ENCODE measurements at places on chromosomes 6 and 20. TPM values are rescaled to one million over a fixed set of nuclear protein-coding genes. Genes with fewer than 3 reads are reported as not detected.
A peak's percentile ranks its signal among the peaks of the same experiment; 100 is the strongest.

DNA sequence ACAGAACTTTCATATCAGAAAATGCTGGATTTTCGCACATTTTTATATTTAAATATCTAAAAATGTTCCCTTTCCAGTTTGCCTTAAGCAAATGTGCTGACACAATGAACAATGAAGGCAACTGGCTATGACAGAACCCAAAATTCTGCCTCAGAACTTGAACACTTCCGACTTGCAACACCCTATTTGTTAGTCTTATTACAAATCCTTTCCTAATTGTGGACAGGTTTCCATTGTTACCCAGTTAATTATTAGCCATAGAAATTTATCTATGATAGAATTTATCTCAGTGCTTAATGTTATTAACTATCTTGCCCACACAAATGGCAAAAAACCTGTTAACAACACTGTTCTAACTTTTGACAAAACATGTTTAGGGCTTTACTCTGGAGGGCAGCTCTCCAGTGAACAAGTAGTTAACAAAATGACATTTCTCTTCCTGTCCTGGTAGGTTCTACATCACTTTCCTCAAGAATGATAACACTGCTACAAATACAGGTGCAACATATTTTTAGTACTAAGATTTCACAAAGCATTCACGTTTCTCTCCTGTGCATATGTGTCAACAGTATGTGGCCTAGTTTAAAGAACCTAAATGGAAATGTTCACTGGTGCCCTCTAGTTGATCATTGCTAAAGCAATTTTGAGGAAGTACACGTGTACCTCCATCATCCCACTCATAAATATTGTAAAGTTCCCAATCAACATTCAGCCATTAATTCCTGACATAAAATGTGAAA lies 58.4 kb downstream of the HIVEP2 start:
- no peak overlapping the region for H3K4me3 ChIP-seq
- peak overlapping the region; percentile 58 for H3K27ac ChIP-seq

DNA sequence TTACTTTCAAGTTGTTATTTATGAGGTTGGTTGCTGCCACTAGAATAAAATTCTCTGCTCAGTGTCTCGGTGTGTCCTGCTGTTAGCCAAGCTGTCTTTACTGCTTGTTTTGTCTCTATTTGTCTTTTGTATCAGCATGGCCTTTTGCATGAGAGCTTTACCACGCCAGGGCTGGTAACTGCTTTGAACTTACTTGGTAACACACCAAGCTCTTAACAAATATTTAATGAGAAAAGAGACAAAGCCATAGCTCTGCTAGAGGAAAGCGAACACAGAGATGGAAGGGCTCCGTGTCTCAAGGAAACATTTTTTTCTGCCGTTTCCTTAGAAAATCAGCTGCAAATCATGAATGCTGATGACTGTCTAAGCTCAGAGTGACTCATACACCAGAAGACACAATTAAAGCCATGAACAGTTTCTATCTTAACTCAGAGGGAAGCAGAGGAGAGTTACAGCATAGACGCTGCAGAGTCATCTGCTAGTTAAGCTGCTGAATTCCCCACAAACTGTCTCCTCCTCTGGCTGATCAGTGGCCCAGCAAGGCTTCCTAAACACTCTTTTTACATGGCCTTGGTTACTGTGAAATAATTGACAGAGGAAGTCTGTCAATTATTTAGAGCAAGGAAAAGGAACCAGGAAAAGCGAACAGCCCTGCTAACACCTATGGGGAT lies 44.8 kb downstream of the AGPAT4 start:
- H3K27ac ChIP-seq, result peak overlapping the region; percentile 81
- H3K4me3 ChIP-seq, result peak overlapping the region; percentile 43
- peaks cover 32% of the 10 kb centered on the region for H3K4me1 ChIP-seq
- H3K36me3 ChIP-seq, result peaks cover 2% of the 10 kb centered on the region

- peaks cover 2% of the 10 kb centered on the region for H3K36me3 ChIP-seq
- H3K27me3 ChIP-seq, result no peaks in the 10 kb centered on the region
- no peak overlapping the region for H3K4me3 ChIP-seq
- no peak overlapping the region for H3K27ac ChIP-seq
- DNase-seq, result no peak
- peaks cover 18% of the 10 kb centered on the region for H3K4me1 ChIP-seq
Observed at GRCh38 chr20:35888657-35889056, 65.6 kb downstream of the SCAND1 start.

DNA sequence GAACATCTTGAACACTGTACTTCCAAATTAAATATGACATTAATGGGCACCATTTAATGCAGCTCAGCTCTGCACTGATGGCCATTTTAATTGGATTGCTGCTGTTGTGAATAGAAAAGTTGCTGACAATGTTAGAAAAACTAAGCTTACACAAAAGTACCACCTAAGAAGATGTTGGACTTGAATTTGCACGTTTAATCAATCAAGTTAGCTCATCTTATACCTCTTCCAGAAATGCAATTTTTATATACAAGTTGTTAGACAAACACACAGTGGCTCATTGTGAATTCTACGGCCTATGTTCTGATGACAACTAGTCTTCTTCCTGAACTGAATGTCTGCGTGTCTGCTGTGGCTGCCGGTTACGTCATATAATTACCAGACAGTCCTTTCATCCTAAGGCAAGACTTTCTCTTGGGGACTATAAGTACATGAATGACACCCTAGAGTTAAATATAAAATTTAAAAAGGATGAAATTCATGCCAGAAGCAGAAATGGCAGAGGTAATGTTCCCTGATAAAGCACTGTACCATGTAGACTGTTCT lies 330.2 kb downstream of the EPM2A start:
- H3K27ac ChIP-seq, result no peak overlapping the region
- H3K27me3 ChIP-seq, result peaks cover 6% of the 10 kb centered on the region
- H3K4me1 ChIP-seq, result no peaks in the 10 kb centered on the region
- DNase-seq, result no peak
- no peak overlapping the region for H3K4me3 ChIP-seq
- H3K36me3 ChIP-seq, result no peaks in the 10 kb centered on the region

- peaks cover 4% of the 10 kb centered on the region for H3K4me1 ChIP-seq
- H3K27ac ChIP-seq, result no peak overlapping the region
- no peak for DNase-seq
- H3K4me3 ChIP-seq, result no peak overlapping the region
- no peaks in the 10 kb centered on the region for H3K27me3 ChIP-seq
- H3K36me3 ChIP-seq, result peaks cover 11% of the 10 kb centered on the region
Observed at GRCh38 chr20:2930538-2930937, 57.3 kb downstream of the PTPRA start.

Gene SHLD1
- total RNA-seq, result 4.1 TPM

Gene PPP1R11
- 46.8 TPM for total RNA-seq

All from osteocyte (in vitro differentiated cells).